ENCODE measurements at places on chromosomes 5 and 9.

- DNase-seq = no peak
These were observed 74.0 kb downstream of the KCNN2 start for GRCh38 chr5:114435885-114436299.

DNA sequence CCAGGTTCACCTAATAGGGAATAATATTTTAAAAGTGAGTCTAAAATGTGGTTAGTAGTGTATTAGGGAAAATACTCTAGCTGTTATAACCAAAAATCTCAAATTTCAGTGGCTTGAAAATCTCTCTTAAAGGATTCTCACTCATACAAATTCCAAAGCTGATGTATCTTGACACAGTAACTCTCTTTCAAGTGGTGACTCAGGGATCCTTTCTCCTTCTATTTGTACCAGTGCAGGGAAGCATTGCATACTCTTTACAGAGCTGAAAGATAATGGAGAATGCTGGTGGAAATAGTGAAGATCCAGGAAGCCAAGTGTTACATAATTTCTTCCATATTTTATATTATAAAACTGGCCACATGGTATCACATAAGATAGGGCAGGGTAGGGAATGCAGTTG is 560.2 kb upstream of the CDH9 start:
- no peak for DNase-seq

- no peak for DNase-seq
These were observed 133.0 kb downstream of the SMC2 start for GRCh38 chr9:104227108-104227507.

- DNase-seq = peak; percentile 22
These were observed 833 bp downstream of the GAS1 start for GRCh38 chr9:86946201-86947145.

DNA sequence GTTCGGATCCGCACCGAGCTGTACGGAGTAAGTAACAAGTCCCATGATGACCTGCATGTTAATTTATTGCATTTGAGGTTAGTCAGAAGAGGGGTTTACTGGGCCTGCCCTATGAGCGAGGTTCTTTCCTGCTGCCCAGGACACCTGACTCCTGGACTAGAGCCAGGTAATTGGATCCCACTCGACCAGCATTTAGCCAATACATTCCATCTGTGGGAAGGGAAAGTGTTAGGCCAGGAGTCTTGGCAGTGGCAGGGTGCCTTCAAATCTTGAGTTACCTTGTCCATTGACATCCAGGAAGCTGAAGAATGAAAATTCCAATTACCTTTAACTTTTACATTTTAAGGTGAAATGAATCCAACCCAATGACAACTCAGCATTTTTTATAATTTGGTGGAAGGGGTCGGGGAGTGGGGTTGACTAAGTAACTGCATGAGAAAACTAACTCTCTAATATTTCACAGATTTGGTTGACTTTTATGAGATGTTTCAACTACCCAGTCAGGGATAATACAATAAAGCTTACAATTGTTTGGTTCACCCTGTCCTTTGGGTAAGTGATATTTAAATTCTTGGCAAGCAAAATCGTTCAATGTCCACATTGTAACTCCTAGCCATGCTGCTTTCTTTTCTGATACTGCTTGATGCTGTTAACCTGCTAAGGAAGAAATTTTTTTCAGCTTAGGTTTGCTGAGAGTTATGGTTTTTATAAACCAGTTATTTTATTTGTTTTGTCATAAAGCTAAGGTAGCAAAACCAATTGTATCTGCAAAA is 111.6 kb upstream of the IQGAP2 start:
- DNase-seq = no peak

- DNase-seq = no peak
These were observed 15.2 kb upstream of the KCNIP1 start for GRCh38 chr5:170488570-170488969.
